C1 segment of cervical spinal cord (tissue), 14 donors: ENCODE measurements at places on chromosomes 2 and 18.

DNA sequence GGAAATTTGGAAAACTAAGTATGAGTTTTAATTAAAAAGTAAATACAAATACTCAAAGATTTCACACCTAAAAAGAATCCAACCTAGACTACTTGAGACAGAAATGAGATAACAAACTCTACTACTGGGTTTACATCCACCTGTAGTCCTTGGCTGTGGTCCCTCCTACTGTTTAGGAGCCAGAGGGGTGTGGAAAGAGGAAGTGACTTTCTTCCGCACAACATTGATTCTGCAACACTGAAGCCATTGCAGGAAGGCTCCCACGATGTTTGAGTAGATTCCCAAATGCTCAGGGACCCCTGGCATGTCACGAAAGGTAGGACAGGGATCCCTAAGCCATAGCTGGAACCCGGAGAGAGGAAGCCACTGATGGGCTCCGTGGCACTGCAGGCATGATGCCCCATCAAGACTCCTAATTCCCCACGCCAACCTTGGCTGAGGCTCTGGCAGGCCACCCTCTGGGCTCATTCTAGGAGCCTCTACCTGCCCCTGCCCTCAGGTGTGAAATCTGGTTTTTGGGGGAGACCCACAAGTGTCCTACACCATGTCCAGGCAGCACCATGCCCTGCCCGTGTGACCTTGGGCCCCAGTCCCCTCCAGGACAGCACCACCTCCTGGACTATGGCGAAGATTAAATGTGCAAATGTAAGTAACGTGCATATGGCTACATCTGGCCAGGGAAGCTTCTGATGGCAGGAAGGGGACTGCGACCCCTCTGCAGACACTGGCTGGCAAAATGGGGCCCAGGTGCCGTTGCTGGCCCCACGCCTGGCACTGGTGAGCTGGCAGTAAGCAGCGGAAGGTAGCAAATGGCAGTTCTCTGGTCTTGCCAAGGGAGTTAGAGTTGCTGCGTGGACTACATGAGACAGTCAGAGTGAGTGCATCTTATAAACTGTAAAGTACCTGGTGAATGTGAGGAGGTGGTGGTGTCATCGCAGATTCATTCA is 38.2 kb upstream of the MAL start:
- DNase-seq = no peak

GRCh38 chr2:11709293-11709692 is 37.1 kb upstream of the LPIN1 start:
- no peak for DNase-seq

- DNase-seq = no peak
These were observed 159.4 kb downstream of the ACTR3 start for GRCh38 chr2:114049280-114049679.

DNA sequence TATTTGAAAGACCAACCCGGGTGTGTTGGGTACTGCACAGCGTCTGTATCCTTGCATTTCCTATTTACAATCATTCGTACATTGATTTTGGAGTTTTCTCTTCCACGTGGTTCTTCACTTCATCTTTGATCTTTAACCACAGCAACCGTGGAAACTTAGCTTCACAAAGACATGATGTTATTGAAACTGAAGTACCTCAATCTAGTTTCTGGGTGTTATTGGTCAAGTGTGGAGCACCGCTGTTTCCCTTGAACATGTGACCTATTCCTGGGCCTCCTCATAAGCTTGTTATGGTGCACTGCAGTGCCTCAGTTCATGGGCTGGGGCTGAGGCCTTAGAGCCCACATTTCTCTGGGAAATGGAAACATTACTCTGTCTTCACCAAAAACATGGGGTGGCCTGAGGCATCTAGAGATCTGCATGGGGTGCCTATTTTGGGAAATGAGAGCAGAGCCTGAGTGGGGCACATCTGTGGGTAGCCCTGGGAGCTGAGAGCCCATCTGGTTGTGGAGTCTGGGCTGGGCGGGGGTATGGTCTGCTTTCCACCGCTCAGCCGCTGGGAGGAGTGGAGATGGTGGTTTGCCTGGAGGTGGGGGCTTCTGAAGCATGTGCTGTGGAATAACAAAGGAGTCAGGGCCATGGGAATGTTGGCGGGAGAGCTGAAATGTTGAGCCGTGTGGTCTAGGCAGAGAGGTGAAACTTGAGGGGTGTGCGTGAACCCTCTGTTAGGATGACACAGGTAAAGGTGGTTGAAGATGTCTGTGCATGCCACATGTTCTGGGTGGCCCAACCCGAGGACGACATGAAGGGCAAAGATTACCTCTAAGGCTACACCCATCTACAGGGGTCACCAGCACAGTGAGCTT is 37.4 kb downstream of the ZNF236 start:
- no peak for DNase-seq

DNA sequence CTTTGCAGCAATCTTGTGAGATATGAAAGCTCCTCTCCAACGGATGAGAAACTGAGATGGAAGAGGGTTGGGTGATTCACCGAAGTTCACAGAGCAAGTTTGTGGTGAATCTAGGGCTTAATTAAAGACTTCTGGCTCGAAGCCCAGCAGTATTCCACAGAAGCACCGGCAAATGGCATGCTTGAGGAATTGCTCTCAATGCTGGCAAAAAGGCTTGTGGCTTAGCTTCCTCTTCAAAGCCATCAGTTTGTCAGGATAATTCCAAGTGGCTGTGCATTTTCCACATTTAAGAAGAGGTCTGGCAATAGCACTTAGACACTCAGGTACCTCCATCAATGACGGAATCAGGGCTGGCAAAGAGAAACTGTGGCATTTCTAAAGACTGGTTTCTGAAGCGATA is 98.7 kb upstream of the SLC66A3 start:
- DNase-seq = no peak

- no peak for DNase-seq
These were observed 1140.4 kb downstream of the LRP1B start for GRCh38 chr2:140990416-140990815.

- DNase-seq = no peak
These were observed 437.9 kb downstream of the TXNL1 start for GRCh38 chr18:56200381-56200911.

- no peak for DNase-seq
These were observed 55.8 kb downstream of the SLC8A1 start for GRCh38 chr2:40396124-40396523.

- no peak for DNase-seq
These were observed 12.6 kb downstream of the QPCT start for GRCh38 chr2:37357069-37357468.

- DNase-seq = no peak
These were observed 70.7 kb downstream of the NEDD4L start for GRCh38 chr18:58114766-58115165.

DNA sequence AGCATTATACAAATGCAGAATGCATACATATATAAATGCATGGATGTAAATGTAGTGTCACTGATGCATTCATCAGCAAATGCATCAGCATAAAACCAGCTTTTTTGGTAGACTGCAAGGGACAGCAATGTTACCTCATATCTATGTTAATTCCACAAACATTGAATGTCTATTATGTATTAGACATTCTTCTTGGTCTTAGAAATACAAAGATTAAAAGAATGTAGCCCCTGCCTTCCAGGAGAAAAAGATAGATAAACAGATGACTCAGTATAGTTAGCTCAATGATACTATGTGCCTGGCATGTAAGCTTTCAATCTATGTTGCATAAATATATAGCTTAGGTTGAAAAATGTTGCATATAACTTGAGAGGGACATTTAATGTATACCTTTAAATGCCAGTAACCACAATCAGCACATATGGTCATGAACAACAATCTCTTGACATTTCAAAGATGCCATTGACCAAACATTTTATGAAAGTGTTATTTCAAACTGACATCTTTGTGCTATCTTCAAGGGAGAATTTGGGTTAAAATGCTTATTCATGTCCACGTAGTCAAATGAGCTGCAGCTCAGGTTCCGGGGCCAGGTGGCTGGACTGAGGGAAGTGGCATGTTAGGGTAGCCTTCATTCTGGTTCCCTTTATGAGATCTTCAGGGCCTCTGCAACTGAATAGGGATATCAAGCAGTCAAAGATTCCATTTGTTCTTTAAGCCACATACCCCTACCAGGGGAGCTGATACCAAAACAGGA is 45.2 kb upstream of the GCG start:
- no peak for DNase-seq

- DNase-seq = no peak
These were observed 21.4 kb upstream of the RHOB start for GRCh38 chr2:20425371-20425881.
